Hematopoietic multipotent progenitor cell treated with erythropoietin and hydrocortisone succinate and interleukin-3 and kit ligand, for 15 days (in vitro differentiated cells): ENCODE measurements at places on chromosomes 16 and 17.

DNA sequence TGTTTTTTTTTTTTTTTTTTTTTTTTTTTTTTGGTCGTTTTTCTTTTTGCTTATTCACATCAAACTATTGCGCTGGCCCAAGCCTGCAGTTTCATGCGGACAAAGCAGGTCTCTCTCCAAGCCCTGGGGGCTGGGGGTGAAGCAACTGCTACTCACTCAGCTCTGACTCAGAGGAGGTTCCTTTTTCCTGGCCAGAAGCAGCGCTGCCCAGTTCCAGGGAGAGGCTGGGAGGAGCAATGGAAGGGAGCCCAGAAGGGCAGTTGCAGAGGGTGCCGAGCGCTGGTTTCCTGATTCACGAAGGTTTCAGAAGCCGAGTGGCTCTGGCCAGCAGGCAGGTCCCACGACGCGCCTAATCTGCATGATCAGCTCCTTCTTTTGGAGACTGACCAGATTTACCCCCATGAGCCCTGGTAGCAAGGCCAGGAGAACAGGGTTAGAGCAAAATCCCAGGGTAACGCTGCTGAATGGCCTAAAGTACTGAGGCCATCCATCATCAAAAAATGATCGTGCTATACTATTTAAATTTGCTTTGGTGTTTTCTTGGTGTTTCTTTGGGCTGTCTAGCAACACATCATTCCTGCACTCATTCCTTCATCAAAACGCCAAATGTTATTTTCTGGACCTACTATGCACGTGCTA is 144.7 kb upstream of the SOX9 start:
- no peak for DNase-seq

DNA sequence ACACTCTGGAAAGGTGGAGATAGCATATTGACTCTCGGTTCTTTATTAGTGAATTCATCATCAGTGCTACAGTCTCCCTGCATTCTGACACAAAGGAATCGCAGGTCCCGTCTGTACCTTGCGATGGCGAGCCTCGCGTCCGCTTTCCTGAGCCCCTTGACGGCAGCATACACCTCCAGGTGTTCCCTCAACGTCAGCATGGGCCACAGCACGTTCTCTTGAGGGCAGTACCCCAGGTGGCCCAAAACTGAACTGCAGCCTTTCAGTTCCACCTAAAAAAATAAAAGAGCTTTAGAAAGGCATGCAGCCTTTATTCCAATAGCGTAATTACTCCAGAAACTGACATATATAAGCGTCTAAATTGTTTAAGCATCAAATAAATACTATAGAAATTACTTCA is 24.2 kb upstream of the ABCA9 start:
- no peak for DNase-seq

- no peak for DNase-seq
Measured at GRCh38 chr17:81906476-81907218, 4.6 kb downstream of the PCYT2 start.

GRCh38 chr16:6698548-6698947 is 634.1 kb upstream of the RBFOX1 start:
- DNase-seq: no peak

- no peak for DNase-seq
Measured at GRCh38 chr17:80760511-80760911, 215.9 kb downstream of the RPTOR start.

DNA sequence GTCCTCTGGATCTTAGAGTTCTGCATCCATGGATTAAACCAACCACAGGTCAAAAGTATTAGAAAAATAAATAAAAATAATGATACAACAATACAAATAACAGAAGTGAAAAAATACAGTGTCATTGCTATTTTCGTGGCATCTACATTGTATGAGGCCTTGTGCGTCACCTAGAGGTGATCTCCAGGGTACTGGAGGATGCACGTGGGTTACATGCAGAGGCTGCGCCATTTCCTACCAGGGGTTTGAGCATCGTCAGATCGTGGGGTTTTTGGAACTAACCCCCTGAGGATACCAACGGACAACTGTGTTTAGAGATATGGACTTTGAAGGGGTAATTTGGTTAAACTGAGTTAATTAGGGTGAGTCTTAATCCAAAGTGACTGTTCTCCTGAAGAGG is 224.7 kb downstream of the ENGASE start:
- DNase-seq: no peak

- no peak for DNase-seq
Measured at GRCh38 chr16:13041646-13042290, 140.4 kb downstream of the SHISA9 start.

- DNase-seq: no peak
Measured at GRCh38 chr17:39923230-39923629, 4.2 kb downstream of the ORMDL3 start.

DNA sequence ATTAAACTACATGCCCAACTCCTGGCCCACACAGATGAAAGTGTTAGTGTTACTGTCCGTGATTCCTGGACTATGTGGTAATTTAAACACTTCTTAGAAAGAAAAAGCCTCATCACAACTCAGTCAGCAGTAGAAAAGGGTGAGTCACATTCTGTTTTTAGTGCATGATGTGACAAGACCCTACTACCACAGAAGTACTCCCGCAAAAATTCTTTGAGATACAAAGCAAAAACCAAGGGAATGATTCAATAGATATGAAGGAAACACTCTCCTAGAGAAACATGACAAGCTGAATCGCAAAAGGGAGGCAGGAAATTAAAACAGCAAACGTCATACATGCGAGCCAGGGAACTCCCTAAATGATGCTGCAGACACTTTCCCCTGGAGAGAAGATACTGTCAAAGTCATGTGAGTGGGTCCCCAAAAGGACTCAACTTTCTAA is 14.4 kb downstream of the SNN start:
- DNase-seq: no peak
